Activated T-helper 9 cell treated with anti-CD3 and anti-CD28 coated beads, Interleukin-2, amount 50 U/mL, for 16 hours (primary cell): ENCODE measurements at places on chromosomes 7 and 10.

GRCh38 chr10:103180491-103180890, 12.6 kb downstream of the NT5C2 start:
- no peak for DNase-seq

DNA sequence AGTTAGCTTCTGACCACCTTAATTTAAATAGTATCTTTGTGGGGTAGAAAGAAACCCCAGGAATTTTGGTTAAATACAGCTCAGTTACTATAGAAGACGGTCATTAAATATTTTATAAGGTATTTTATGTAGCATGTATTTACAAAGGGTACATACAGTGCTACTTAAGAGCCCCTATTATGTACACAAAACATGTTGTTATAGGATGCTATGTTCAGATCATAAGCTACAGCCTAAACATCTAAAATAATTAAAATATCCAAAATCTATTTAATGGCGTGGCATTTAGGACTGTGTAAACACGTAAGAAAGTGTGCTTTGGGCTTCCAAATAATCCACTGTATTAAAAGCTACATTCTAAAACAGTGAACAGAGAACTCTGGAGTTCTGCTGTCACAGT, 39.4 kb upstream of the DLX5 start:
- no peak for DNase-seq

GRCh38 chr10:32077896-32078485, 21.8 kb upstream of the KIF5B start:
- no peak for DNase-seq

DNA sequence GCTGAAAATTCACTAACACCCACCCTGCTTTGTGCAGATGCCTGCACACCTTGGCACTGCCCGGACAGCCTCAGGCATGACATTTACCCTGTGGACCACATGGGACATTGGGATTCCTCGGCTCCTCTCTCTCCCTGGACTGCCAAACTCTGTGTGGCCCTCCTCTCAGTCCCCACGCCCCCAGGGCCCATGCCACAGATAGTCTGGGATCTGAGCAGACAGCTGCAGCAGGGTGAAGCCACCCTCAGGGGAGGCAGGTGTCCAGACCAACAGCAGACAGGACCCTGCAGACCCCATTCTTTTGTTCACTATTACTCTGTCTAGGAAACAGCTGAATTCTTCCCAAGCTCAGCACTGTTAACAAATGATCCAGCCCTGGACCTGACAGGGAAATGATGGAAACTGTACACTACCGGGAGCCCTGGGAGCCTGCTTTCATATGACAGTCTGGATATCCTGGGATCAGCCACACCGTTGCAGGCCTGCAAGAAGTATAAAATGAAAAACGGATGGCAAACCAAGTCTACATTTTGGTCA, 83.4 kb downstream of the VOPP1 start:
- DNase-seq = no peak

DNA sequence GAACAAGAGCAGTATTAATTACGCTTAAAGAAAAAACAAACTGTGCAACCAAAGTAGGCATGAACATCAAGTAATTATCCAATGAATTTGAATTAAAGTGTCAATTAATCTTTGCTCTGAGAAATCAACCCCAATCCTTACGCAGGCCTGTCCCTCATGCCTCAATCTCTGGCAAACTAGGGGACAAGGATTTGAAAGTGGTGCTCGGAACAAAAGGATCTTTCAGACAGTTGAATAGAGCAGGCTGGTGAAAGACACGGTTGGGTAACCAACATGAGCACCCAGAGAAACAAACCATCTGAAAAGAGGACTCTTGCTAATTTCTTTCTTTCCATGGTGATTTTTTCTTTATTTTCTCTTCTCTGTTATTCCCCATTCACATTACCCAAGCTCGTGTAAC, 203.5 kb upstream of the PHF14 start:
- no peak for DNase-seq

- DNase-seq = no peak
Measured at GRCh38 chr10:266974-267425, 131.7 kb downstream of the ZMYND11 start.

DNA sequence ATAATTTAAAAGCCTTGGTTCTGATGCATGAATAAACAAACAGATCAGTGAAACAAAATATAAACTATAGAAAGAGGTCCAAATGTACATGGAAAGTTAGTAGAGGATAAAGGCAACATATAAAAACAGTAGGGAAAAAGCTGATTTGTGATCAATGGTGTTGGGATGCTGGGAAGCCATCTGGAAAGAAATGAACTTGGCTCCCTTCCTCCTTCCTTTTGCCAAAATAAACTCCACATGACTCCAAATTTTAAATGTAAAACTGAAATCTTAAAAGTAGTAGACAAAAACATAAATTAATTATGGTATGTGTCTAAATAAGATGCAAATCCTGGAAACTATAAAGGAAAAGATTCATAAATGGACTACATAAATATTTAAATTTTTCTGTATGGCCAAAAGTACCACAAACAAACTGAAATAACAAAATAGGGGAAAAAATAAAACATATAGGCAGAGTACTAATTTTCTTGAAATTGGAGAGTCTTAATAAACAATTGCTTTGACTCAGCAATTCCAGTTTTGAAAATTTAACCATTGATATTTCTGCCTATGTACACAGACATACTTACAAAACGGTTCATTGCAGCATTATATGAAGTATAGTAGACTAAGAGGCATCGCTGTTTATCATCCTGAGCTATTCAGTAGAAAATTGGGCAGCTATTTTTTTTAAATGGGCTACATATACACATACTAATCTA, 77.0 kb upstream of the TRIM24 start:
- no peak for DNase-seq

GRCh38 chr7:107206136-107206535, 37.3 kb downstream of the HBP1 start:
- DNase-seq = no peak

DNA sequence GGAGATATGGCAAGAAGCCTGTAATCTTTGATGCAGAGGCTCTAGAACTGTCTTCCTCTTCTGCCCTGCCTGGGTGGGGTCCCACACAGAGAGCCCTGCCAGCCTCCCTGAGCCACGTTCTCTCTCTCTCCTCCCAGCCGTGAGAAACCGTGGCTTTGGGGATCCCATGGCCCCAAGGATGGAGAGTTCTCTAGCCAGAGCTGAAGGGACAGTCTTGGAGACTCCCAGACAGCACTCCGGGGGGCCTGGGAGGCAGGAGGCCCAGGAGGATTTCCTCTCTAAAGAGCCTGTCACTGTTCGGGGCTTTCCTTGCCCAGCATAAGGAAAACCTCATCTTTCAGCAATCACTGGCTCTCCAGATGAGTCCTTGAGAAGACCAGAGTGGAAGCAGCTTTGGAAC, 227.1 kb downstream of the ARHGAP12 start:
- no peak for DNase-seq
